ENCODE measurements at places on chromosomes 2 and 18.

DNA sequence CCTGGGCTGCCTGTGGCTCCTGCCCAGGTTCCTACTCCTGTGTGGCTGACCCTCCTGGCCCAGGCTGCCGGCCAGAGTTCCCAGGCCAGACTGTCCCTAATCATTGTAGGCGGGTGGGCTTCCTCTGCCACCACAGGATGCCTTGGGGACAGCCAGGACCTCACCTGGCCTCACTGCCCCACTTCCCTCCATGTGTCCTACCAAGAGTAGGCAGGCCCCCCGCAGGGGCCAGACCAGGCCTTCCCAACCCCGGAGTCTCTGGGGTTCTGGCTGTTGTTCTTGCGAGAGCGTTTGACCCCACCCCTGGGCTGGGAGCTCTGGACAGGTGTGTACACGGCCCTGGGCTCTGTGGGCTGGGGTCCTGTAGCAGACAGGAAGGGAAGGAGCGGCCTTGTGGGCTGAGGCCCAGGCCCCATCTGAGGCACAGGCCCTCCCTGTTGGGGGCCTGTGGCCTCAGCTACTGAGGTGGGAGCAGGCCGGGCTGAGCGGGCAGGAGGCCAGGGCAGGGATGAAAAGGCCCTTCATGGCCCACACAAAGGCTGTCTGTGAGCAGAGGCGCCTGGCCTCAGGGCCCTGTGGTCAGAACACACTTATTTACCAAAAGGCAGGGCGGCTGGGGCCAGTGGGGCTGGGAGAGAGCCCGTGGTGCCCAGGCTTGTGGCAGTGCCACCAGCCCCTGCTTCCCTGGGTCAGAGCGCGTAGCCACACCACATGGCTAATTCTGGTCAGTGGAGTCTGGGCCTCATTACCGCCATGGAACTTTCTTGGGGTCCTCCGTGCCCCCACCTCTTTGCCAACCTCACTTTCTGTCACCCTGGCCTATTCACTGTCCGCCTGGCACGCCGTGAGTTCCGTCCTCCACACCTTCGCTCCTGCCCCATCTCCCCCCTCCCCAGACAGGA, 2.0 kb downstream of the SNORC start:
- no peak for DNase-seq

DNA sequence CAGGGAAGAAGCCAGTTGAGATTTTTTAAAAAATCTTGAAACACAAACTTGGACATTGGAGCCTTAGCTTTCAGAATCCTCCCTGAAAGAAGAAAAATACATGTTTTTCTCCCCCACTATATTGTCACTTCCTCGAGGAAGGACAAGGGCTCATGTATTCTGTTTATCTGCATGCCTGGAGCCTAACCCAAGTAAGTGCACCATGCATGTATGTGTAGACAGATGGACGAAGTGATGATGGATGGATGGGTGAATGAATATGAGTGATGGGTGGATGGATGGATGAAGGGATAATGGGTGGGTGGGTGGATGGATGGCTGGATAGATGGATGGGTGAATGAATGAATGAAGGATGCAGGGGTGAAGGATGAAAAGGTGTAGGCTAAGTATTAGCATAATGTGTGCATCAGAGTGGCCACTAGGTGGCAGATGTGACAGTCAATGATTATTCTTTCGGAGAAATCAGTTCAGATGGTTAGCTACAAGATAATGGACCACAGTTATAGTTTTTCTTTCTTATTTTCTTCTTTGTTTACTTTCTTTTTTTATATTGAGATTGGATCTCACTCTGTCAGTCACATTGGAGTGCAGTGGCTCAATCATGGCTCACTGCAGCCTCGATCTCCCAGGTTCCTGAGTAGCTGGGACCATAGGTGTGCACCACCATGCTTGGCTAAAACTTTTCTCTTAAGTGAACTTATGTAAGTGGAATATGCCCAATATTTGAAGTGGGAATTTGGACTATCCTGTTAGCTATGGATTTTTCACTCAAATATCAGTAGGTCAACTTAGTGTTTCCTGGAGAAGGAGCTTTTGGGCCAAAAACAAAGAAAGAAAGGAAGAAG, 18.5 kb upstream of the CCDC93 start:
- peak; percentile 9 for DNase-seq

GRCh38 chr2:113240915-113241911, 37.5 kb downstream of the PAX8 start:
- DNase-seq = peak; percentile 82

DNA sequence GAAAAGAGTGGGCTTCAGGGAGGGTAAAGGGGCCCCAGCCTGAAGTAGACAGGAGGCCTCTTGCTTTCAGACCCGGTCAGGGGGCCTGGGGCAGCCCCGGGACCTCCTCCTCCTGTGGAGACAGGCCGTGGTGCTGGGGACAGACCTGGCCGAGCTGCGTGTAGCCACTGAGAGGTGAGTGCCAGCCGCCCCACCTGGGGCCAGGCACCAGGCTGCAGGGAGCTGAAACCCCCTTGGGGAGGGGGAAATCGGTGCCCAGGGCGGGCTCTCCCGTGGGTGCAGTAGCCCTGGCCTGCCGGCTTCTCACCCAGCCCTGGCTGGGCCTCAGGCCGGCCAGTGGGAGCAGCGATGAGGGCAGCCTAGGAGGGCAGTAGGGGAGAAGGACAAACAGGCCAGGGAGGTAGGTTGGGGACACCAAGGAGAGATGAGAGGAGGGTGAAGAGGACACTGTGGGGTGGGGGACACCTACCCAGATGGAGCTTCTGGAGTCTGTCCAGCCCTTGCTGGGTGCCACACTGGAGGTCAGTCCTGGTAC, 24.0 kb downstream of the CROCC2 start:
- no peak for DNase-seq

DNA sequence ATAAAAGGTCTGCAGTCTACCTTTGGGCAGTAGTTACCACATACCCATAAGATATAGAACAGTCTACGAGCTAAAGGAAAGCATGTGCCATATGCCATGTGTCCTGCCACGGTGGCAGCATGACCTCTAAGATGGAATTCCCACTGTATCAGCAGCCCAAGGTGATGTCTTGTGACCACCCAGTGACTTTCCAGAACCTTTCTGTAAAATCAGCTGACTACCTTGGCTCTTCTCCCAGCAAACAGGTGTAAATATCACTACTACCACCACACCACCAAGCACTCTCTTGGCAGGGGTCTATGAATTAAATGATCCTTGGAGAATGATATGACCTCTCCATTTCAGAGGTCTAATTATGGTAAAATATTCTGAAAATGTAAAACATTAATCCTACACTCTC, 99.6 kb downstream of the METTL8 start:
- no peak for DNase-seq

GRCh38 chr18:79197531-79197930, 128.3 kb downstream of the ATP9B start:
- DNase-seq = no peak

GRCh38 chr2:101200676-101201075, 49.5 kb upstream of the TBC1D8 start:
- no peak for DNase-seq

GRCh38 chr2:240237609-240238174, 97.2 kb upstream of the OTOS start:
- DNase-seq = no peak

DNA sequence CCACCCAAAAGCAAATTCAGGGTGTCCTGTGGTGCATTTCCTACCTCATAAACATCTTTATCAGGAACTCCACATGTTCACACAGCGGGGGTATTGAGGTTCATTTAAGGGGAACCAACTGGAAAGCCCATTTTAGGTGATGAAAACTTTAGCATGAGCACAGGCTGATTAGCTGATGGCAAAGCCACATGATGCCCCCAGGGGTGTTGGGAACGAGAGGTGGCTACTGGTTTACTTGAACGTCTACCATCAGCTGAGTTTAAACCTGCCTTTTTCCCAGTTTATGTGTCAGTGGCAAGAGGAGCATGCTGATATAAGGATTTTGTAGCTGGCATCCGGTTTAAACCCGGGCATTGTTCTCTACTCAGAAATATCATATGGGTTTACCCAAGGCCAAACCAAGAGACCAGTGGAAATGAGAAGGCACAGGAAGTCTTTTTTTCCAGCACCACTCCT, 54.5 kb upstream of the UPP2 start:
- no peak for DNase-seq

DNA sequence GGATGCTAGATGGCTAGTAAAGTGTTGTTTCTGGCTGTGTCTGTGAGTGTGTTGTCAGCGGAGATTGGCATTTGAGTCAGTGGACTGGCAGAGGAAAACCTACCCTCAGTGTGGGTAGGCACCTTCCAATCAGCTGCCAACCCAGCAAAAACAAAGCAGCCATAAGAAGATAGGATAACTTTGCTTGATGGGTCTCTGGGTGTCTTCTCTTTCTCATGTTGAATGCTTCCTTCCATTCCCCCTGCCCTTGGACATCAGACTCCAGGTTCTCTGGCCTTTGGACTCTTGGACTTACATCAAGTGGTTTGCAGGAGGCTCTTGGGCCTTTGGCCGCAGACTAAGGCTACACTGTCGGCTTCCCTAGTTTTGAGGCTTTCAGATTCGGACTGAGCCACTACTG, 429.0 kb upstream of the ZNF804A start:
- no peak for DNase-seq

DNA sequence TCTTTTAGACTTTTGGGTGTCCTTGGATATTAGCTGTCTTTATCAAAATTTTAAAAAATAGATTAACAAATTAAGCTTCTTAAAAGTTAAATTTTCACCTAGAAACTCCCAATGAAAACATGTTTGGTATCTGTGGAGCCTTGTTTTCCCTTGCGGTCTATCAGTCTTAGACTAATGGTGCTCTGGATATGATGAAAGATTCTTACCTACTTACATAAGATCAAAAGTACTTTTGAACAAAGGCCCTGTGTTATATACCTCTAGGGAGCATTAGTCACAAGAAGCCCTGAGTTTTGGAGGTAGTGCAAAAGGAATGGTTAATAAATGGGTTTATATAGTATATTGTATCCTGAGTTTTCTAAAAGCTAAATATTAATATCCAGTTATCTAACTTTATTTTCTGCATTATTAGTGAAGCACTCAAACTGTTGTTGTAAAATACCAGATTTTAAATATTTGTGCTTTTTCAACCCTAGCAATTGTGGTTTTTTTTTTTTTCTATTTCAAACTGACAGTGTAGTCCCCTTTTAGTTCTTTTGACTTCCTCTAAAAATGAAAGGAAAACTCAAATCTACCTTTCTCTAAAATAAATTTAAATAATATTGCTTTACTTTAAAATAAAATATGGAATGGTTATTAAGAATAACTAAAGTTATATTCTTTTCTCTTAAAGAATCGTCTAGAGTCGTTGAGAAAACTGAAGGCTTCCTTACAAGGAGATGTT, 18.1 kb downstream of the NDC80 start:
- no peak for DNase-seq

DNA sequence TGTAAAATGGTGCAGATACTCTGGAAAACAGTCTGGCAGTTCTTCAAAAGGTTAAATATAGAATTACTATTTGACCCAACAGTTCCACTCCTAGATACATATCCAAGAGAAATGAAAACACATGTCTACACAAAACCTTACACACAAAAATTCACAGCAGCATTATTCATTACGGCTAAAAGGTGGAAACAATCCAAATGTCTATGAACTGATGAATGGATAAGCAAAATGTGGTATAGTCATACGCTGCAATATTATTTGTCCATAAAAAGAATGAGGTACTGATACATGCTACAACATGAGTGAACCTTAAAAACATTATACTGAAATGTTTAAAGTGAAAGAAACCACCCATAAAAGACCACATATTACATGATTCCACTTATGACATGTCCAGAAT, 4.0 kb downstream of the CYP27C1 start:
- no peak for DNase-seq

GRCh38 chr18:35049111-35050027, 8.2 kb downstream of the MAPRE2 start:
- no peak for DNase-seq

- DNase-seq = no peak
Measured at GRCh38 chr2:235716875-235717496, 223.1 kb downstream of the AGAP1 start.

GRCh38 chr2:231514951-231515297, 15.3 kb downstream of the NMUR1 start:
- DNase-seq = no peak

DNA sequence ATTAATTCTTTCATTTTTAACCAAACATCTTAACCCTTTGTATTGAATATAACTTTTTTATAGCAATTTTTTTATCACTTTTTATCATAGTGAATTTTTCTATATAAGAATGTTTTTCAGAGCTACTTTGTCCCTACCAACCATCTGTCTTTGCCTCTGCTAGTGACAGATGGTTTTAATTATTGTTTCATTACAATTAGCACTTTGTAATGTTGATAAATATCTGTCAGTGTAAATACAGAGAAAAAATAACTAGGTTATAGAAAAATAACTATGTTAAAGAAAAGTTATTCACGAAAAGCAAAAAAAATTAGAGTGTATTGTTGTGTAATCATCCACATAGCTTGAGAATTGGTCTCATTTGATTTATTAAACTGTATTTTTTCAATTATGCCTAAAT, 91.0 kb upstream of the CDH19 start:
- DNase-seq = no peak

DNA sequence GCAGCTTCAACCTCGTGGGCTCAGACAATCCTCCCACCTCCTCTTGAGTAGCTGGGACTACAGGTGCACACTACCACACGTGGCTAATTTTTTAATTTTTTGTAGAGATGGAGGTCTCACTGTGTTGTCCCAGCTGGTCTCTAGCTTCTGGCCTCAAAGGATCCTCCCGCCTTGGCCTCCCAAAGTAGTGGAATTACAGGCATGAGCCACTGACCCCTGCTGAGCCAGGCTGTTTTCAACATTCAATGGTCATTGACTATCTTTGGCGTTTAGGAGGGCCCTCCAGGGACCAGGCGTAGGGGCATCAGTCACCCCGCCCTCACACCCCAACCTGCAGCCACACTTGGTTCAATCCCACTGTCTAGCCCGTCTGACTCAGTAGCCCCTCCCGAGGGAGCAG, 5.2 kb downstream of the MZT2B start:
- DNase-seq = no peak

GRCh38 chr2:10067330-10067729, 12.9 kb downstream of the CYS1 start:
- DNase-seq = no peak

GRCh38 chr2:40370007-40370395, 81.9 kb downstream of the SLC8A1 start:
- DNase-seq = no peak

GRCh38 chr2:55111230-55111569, 60.9 kb upstream of the RTN4 start:
- no peak for DNase-seq

- DNase-seq = no peak
Measured at GRCh38 chr2:226752887-226753286, 46.7 kb downstream of the IRS1 start.

GRCh38 chr2:191907545-191907944, 60.7 kb upstream of the CAVIN2 start:
- DNase-seq = no peak

GRCh38 chr2:161245261-161245553, 63.0 kb upstream of the PSMD14 start:
- no peak for DNase-seq

- DNase-seq = no peak
Measured at GRCh38 chr2:176637486-176638166, 368.4 kb downstream of the MTX2 start.

DNA sequence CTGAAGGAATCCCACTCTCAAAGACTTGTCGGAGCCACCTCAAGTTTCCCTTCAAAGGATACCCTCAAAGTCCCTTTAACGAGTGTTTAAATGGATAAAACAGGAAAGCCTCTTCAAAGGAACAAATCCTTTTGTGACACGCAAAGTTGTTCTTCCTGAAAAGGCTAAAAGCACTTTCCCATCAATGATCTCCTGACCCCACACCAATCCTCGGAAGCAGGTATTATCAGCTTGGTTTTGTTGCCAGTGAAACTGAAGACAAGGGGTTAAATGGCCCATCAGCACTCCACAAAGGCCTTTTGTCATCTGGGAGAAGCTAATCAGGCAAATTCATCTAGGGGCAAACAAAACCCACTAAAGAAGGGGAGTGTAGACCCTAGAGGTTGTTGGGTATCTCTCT, 418.0 kb upstream of the ID2 start:
- DNase-seq = no peak

Data from astrocyte of the cerebellum (primary cell).